ENCODE measurements at places on chromosomes 12 and 14. TPM values are rescaled to one million over a fixed set of nuclear protein-coding genes. Genes with fewer than 3 reads are reported as not detected.

Gene RAB35
- 45.6 TPM for total RNA-seq

Gene KRT5
- 1.4 TPM for total RNA-seq

DNA sequence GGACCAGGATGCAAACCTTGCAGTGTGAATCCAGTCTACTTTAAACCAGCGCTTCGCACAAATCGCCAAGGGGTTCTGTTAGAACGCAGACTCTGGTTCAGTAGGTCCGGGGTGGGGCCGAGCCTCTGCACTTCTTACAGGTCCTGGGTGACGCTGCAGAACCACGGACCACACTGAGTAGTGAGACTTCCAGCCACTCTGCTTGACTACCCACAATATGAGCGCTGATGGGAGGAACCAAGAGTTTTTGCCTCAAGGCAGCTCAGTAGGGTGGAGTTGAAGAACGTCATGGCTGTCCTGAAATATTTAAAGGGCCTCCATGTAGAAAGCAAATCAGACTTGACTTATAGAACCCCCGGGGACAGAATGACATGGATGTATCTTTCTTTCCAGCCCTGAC lies 138.0 kb upstream of the CRY1 start:
- H3K4me1 ChIP-seq: no peaks in the 10 kb centered on the region
- DNase-seq: no peak
- no peak overlapping the region for H3K27ac ChIP-seq
- no peak overlapping the region for H3K4me3 ChIP-seq
- H3K36me3 ChIP-seq: no peaks in the 10 kb centered on the region

DNA sequence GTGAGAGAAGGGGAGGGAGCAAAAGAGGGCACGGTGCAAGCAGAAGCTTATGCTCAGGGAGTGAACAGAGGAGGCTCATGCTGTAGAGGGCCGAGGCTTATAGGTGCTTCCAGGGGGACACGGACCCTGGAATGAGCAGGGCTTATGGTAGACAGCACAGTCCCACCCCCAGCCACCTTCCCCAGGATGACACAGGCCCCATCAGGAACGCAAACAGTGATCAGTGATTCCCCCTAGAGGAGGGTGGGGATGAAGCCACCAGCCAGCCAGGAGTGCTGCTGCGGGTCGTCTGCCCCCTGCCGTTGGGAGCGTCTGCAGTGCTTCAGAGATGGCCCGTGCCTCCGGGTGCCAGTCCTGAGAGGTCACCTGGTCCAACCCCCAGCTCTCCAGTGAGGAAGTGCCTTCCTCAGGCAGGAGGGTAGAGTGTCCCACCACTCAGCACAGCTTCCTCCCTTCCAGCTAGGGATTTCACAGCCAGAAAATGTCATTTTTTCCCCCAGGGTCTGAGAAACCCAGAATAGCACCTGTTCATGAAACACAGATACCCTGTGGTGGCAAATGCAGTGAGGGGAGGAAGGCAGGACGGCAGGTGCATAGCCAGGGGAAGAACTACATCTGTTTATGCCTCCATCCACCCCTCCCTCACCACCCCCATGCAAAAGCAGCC lies 60.7 kb downstream of the SLC6A12 start:
- H3K4me1 ChIP-seq: peaks cover 5% of the 10 kb centered on the region
- no peaks in the 10 kb centered on the region for H3K27me3 ChIP-seq
- no peak overlapping the region for H3K4me3 ChIP-seq
- H3K36me3 ChIP-seq: no peaks in the 10 kb centered on the region
- no peak for DNase-seq
